Activated naive CD4-positive, alpha-beta T cell treated with anti-CD3 and anti-CD28 coated beads for 36 hours (primary cell): ENCODE measurements at places on chromosomes 2 and 18.

- no peak for DNase-seq
- no peaks in the 10 kb centered on the region for H3K36me3 ChIP-seq
- no peak overlapping the region for H3K4me3 ChIP-seq
- H3K27ac ChIP-seq, result no peak overlapping the region
Measured at GRCh38 chr2:150429384-150429961, 58.0 kb downstream of the RND3 start.

GRCh38 chr2:100802066-100802465 lies 17.9 kb upstream of the NPAS2 start:
- H3K36me3 ChIP-seq, result no peaks in the 10 kb centered on the region
- H3K27ac ChIP-seq, result no peak overlapping the region
- no peaks in the 10 kb centered on the region for H3K4me1 ChIP-seq
- no peak overlapping the region for H3K4me3 ChIP-seq

- H3K4me3 ChIP-seq, result peak overlapping the region; percentile 81
- H3K4me1 ChIP-seq, result peaks cover 42% of the 10 kb centered on the region
- H3K27ac ChIP-seq, result peak overlapping the region; percentile 99
- H3K27me3 ChIP-seq, result peaks cover 10% of the 10 kb centered on the region
- H3K36me3 ChIP-seq, result peaks cover 1% of the 10 kb centered on the region
Measured at GRCh38 chr2:19902216-19902740, 495 bp upstream of the TTC32 start.

- DNase-seq, result no peak
- peaks cover 4% of the 10 kb centered on the region for H3K27me3 ChIP-seq
- no peak overlapping the region for H3K4me3 ChIP-seq
- H3K4me1 ChIP-seq, result no peaks in the 10 kb centered on the region
Measured at GRCh38 chr18:73861771-73862170, 285.9 kb downstream of the FBXO15 start.

GRCh38 chr2:26675651-26676255 lies 16.8 kb upstream of the KCNK3 start:
- H3K4me3 ChIP-seq, result no peak overlapping the region
- peaks cover 2% of the 10 kb centered on the region for H3K27me3 ChIP-seq
- DNase-seq, result no peak
- no peaks in the 10 kb centered on the region for H3K4me1 ChIP-seq

- no peak overlapping the region for H3K27ac ChIP-seq
- H3K4me1 ChIP-seq, result peaks cover 25% of the 10 kb centered on the region
- DNase-seq, result peak; percentile 12
Measured at GRCh38 chr2:11865378-11865777, 118.9 kb downstream of the LPIN1 start.

- peaks cover 8% of the 10 kb centered on the region for H3K4me1 ChIP-seq
- no peaks in the 10 kb centered on the region for H3K27me3 ChIP-seq
- DNase-seq, result no peak
Measured at GRCh38 chr18:79918615-79919011, 32.8 kb downstream of the SLC66A2 start.

DNA sequence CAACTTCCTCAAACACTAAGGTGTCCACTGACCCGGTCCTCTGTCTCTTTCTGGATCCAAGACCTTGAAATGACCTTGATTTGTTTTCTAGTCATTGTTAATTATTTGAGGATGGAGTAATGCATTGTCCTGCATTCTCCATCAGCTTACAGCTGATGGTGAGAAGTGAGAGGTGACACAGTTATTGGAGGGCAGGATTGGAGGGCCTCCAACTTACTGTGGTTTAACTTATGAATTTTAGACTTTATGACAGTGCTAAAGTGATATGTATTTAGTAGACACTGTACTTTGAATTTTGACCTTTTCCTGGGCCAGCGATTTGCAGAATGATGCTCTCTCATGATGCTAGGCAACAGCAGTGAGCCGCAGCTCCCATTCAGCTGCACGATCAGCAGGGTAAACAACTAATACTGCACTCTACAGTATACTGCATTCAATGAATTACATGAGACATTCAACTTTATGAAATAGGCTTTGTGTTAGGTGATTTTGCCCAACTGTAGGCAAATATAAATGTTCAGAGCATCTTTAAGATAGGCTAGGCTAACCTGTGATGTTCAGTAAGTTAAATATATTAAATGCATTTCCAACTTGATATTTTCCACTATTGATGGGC lies 200.0 kb upstream of the MEX3C start:
- no peak overlapping the region for H3K27ac ChIP-seq
- H3K36me3 ChIP-seq, result no peaks in the 10 kb centered on the region
- no peak for DNase-seq
- peaks cover 7% of the 10 kb centered on the region for H3K27me3 ChIP-seq
- no peaks in the 10 kb centered on the region for H3K4me1 ChIP-seq
- H3K4me3 ChIP-seq, result no peak overlapping the region

DNA sequence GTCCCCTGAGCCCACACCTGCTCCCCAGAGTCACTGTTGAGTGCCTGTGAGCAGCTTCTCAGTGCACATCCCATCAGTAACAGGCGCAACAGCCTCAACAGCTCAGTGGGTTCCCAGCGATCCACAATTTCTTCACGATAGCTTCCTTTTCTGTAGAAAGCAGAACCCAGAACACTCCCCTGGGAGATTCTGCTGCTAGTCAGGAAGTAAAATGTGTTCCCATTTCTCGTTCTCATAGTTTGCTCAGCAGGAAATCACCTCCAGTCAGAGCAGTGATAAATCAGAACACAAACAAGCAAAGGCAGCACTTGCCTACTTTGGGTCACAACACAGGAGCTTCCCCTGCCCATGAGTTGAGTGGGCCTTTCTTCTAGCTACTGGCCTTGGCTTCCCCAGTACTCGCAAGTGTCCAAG lies 48.9 kb upstream of the ATG16L1 start:
- peaks cover 2% of the 10 kb centered on the region for H3K4me1 ChIP-seq
- H3K27ac ChIP-seq, result no peak overlapping the region
- no peaks in the 10 kb centered on the region for H3K27me3 ChIP-seq
- DNase-seq, result no peak
- no peak overlapping the region for H3K4me3 ChIP-seq
